NCI-H187 treated with DMSO at 0.1 percent for 48 hours (cell line): ENCODE measurements at places on chromosomes 6 and 20.

DNA sequence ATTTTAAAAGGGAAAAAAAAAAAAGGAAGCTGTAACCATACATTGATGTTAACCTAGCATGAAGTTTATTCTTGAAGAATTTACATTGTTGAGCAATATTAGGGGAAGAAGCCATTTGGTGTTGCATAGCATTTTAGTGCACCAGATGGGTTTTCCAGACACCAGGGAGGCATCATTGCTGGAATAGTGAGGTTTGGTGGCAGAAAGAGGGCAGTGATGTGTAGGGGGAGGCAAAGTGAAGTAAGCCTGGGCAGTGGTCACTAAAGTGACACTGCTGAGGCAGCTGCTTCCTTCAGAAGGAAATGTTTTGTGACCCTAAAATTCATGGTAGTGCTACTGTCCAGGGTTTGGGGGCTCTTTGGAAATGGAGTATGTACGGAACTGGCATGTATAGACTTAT lies 2.6 kb downstream of the TOMM6 start:
- DNase-seq: no peak

DNA sequence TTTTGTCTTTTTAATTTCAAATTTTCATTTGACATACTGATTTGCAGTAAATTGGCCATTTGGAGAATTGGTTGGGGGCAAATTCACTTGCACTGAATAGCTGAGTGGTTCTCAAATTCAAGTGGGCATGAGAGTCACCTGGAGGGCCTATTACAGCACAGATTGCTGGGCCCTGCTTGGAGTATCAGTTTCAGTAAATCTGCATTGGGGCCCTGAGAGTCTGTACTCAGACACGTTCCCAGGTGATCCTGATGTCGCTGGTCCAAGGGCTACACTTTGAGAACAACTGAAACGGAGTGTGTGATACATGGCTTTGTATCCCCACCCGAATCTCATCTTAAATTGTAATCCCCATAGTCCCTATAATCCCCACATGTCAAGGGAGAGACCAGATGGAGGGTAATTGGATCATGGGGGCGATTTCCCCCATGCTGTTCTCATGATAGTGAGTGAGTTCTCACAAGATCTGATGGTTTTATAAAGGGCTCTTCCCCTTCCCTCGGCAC lies 115.9 kb downstream of the KLHL32 start:
- DNase-seq: peak; percentile 73

GRCh38 chr20:48465271-48465670 lies 362.5 kb downstream of the PREX1 start:
- DNase-seq: no peak

- peak; percentile 87 for DNase-seq
These were observed 73.2 kb downstream of the QRSL1 start for GRCh38 chr6:106702451-106703110.

- no peak for DNase-seq
These were observed 19.4 kb downstream of the DSTN start for GRCh38 chr20:17589161-17589834.

DNA sequence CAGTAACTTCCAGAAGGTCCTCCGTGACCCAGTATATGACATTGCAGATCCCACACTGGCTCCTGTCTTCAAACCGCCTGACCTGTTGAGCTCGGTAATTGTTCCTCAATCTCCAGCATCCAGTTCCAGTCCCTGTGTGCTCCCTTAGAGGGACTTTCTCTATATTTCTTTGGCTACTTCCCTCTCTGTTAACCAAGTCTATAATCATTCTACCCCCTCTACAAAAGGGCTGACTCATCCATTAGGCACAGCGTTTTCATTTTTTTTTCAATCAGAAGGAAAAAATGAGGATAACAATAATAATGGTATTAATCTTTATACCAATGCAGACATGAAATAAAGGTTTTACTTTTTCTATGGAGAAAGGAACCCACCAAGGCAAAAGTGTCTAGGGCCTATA lies 69.3 kb downstream of the FAM229B start:
- no peak for DNase-seq

- DNase-seq: no peak
These were observed 9.9 kb upstream of the MMP9 start for GRCh38 chr20:45998761-45999160.

GRCh38 chr6:118869350-118869749 lies 24.6 kb upstream of the ASF1A start:
- DNase-seq: no peak

GRCh38 chr6:108247965-108248536 lies 12.8 kb downstream of the SNX3 start:
- DNase-seq: no peak

DNA sequence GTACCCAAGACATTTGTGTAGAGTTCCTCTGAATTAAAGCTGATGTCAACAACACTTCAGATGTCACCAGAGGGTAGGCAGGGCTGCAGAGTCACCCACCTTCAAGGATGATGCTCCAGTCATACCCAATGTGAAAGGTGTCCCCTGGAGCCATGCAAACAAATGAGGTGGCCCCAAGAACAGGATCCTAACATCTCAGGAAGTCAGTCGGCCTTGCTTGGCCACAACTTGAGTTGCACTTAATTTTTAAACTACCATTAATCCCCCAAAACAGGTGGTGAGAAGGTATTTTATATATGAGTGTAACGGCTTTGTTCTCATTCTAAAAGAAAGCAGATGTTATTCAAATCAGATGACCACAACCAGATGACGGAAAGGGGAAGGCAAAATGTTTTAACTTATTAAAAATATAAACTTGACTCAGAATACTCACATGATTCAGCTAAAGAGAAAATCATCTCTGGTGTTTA lies 21.1 kb upstream of the SERPINB1 start:
- DNase-seq: no peak

GRCh38 chr20:62760471-62760855 lies 35.8 kb upstream of the MRGBP start:
- no peak for DNase-seq

- no peak for DNase-seq
These were observed 65.2 kb downstream of the PDE10A start for GRCh38 chr6:165597821-165598220.

DNA sequence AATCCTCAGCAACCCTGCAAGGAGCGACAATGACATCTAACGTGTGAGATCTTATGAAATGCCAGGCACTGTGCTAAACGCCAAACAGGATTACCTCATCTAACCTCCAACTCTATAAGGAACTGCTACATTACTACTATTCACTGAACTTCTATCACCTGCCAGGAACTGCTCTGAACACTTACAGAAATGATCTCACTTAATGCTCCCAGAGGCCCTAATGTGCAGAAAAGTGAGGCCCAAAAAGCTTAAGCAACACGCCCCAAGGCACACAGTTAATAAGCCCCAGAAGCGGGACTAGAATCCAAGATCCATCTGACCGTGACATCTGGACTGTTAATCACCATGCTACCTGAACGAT lies 28.5 kb downstream of the TRAM2 start:
- DNase-seq: no peak

- no peak for DNase-seq
These were observed 8.6 kb upstream of the ZSCAN16 start for GRCh38 chr6:28115799-28116198.

DNA sequence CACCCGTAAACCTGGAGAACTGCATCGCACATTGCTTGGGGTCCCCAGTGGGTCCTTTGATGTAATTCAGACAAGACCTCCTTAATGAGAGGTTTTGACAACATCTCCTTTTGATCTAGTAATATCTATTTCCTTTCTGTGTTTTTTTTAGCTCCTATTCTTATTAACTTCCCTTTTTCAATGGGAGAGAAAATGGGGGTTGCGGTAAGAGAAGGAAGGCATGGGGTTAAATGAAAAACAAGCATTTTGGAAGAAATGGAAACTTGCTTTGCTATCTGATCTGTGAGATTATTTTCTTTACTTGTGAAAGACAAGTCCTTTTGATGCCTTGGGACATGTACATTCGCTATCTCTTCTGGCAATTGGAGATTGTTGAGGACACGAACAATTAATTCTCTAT lies 418.6 kb upstream of the MAN1A1 start:
- no peak for DNase-seq
